ENCODE measurements at places on chromosomes 13 and 19. TPM values are rescaled to one million over a fixed set of nuclear protein-coding genes. Genes with fewer than 3 reads are reported as not detected.

Gene CEACAM16
- not detected for total RNA-seq

Gene DLL3
- not detected for total RNA-seq

Gene EID2B
- total RNA-seq: 0.20 TPM

GRCh38 chr19:38032151-38032550 is 125.1 kb downstream of the SIPA1L3 start:
- no peak for ATAC-seq

DNA sequence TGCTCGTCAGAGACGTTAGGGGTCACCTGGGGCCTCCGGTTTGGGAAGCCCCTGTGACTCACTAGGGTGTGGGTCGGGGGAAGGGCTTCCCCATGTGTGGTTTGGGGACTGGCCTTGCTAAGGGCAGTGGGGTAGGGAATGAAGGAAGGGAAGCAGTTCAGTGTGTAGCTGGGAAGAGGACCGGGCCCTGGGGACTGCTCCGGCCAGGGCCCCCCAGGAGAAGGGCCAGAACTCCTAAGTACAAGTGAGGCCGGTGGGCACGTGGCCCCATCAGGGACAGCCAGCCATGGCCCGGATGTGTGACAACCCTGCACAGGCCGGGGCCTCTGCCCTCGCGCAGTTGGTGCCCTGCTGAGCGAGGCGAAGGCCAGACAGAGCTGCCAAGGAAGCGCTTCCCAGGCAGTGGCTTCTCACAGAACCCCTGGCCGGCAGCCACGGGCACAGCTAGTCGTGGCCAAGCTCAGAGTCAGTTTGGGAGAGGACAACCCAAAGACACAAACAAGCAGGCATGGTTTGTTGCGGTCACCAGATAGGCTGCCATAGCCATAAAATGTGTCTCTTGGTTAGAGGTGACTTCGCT is 25.7 kb downstream of the TEX29 start:
- peak; percentile 20 for ATAC-seq

DNA sequence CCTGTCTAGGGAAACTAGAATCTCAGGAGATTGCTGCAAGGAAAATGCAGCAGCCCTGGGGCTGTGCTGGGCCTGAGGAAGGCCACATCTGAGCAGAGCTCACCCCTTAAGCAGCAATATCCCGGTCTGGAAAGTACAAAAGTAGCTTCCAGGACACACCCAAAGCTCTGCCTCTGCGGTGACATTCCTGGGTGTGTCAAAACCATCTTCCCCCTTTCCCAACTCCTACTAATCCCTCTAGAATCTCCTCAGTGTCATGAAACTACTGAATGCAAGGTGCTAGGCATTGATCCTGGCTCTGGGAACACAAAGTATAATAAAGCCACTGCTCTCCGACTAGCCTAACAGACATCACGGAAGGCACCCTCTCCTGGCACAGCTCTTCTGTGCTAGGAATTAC is 5.0 kb downstream of the PBX4 start:
- ATAC-seq: peak; percentile 63

GRCh38 chr13:109776575-109776974 is 9.8 kb downstream of the IRS2 start:
- ATAC-seq: no peak

Gene CYP4F11
- 2.7 TPM for total RNA-seq

GRCh38 chr13:109281017-109281902 is 505.1 kb downstream of the IRS2 start:
- ATAC-seq: no peak

- ATAC-seq: no peak
Observed at GRCh38 chr13:24916464-24916863, 152.5 kb downstream of the RNF17 start.

DNA sequence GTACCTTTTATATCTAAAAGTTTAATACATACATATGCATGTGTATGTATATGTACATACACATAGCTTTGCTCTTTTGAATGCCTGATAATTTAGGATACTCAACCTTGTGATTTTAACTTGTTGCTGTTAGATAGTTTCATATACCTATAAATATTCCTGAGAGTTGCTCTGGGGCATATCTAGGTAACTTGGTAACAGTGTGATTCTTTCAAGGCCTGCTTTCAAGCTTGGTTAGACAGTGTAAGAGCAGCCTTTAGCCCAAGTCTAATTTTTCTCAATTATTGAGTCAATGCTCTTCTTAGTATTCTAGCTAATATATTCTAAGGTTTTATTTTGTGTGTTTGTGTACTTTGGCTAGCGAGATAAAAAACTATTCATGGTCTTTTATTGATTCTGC is 762.1 kb upstream of the MIR17HG start:
- no peak for ATAC-seq

DNA sequence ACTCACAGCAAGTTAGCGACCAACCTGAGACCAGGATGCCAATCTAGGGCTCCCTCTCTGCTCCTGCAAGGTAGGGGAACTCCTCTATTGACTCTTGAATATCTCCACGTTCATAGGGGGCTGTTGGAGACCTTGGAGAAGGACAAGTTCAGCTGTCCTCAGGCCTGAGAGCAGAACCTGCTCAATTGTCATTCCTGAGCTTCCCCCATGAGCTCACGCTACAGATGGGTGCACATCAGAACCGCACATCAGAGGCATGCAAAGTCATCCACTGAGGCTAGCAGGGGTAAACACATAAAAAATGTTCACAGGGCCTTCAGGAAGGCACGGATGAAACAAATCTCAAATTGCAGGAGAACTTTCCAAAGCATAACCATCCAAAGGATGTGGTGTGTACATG is 168.8 kb upstream of the ZNF507 start:
- no peak for ATAC-seq

DNA sequence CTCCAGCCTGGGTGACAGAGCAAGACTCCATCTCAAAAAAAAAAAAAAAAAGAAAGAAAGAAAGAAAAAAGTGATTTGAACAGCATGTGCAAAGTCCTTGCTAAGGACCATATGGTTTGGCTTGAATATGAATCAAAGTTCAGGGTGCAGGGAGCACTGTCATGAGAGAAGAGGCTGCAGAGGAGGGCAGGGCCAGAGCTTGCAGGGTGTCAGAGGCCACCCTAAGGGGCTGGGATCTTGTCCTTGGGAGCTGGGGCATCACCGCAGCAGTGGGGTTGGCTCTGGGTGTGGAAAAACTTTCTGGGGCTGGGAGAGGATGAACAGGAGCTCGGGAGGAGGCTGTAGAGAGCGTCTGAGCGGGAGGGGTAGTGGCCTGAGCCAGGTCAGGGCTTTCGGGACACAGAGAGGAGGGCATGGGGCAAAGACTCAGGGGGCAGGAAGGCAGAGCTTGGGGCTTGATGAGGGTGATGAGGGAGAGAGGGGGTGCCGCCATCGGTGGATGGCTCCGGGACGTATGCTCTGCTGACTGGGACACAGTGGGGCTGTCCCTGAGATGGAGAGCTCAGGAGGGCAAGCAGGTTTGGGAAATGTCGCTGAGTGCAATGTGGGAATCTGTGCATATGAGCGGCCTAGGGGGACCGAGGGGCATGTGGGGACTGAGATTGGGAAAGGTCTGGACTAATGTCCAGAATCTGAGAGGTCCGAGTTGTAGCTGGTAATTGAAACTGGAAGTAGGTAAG is 3.0 kb downstream of the TRPM4 start:
- ATAC-seq: no peak

- ATAC-seq: no peak
Observed at GRCh38 chr19:30887042-30887441, 462.2 kb downstream of the TSHZ3 start.

GRCh38 chr13:99307247-99307646 is at the start of gene GPR183:
Gene GPR183 (minus strand): TSS chr13:99307399. CDS start chr13:99296145, 11,254 bp downstream.
- ATAC-seq: peak; percentile 51

Gene ZNF154
- 0.60 TPM for total RNA-seq

Gene SYNGR4
- total RNA-seq: not detected

- no peak for ATAC-seq
Observed at GRCh38 chr19:50648659-50649058, 586 bp upstream of the C19orf81 start.

Gene SLC25A41
- total RNA-seq: 0.36 TPM

DNA sequence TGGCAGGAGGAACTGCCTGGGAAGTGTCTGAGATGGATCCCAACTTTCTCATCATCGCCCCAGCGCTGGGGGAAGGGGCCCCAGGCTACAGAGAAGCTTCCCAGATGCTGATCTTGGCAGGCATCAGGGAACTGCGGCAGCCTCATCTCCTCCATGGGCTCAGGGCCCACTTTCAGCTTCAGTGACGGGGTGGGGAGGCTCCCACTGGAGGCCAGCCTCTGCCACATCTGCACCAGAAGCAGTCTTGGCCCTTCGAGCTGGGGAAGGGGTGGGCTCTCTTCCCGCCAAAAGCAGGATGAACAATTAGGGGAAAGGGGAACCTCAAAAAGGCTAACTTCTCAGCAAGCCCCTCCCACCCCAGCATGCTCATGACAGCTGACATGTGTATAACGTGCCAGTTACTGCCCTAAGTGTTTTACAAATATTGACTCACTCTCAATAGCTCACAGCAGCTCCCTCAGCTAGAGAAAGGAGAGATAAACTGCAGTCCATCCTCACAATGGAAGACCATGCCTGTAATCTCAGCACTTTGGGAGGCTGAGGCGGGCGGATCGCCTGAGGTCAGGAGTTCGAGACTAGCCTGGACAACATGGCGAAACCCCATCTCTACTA is 7.1 kb upstream of the S1PR2 start:
- peak; percentile 43 for ATAC-seq

DNA sequence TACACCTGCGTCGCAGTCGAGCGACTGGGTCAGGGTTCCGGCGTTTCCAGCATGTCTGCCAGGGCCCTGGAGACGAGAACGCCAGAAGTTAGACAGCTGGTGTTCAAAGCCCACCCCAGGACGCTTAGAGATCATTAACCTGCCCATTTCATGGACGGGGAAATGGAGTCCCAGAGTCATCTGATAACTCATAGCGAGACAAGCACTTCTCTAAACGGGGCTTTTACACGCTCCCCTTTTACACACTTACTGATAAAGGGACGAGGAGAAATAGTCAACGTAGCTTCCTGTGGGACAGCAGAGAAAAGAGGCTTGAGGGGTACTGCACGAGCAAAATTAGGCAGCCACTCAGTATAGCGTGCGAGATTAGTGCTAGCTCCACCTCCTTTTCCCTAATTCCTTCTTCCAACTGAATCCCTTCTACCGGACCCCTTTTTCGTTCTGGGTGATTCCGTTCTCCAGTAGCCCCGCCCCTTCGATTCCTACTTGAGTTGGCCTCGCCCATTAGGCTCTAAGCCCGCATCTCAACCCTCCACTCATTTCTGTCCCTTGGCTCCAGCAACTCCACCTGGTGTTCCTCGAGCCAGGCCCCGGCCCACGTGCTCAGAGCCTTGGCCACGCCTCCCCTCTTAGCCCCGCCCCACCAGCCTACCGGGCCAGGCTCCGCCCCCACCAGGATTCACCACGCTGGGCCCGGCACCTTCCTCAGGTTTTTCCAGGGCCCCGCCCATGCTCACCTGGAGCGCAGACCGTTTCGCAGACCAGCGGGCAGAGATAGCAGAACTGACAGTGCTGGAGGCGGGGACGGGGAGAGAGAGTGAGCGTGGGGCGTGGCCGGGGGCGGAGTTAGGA is 3.7 kb downstream of the HRC start:
- peak; percentile 65 for ATAC-seq

DNA sequence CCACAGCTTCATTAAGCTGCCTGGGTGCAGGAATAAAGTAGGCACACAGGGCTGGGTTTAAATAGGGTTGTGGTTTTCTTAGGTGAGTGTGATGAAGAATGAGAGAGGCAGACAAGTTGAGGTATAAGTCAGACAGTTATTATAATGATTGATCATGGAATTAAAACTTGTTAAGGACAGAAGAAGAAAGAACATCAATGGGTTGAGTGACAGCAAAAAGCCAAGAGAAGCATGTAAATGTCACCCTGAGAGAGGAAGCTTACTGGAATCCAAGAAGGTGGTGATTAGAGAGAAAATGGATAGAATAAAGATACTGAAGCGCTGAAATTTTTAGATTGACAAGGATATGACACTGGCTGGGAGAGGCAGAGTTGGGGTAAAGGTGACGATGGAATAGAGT is 325.2 kb upstream of the SLITRK1 start:
- no peak for ATAC-seq

DNA sequence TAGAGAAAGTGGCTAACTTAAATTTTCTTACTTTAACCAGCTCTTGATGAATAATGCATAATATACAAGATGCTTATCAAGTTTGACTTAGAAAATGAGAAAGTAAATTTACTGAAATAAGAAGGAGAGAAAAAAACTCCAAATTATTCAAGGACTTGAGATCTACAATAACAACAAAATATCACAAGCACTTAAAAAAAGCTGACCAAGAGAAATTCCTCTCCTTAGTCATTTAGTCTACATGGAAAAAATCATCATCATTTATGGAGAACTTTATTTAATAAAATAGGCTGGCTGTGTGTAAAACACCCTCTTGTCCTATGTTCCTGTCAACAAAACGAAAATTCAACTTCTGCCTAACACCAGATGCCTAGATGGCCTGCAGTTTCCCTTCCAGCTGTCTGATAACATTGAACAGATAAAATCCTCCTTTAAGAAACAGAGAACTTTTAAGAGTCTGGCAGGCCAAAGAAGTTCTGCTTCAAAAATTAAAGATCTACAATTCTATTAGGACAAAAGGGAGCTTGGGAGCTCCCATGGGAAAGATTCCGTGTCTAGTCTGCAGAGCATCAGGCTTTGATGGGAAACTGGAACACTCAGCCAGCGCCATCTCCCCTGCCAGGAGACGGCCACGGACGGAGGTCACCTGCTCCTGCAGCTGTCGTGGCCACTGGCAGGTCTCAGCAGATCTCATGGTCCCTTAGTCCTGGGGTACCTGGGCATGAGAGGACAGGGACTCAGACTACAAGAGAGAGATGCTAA is 37.9 kb upstream of the ATP11A start:
- no peak for ATAC-seq

Gene FKRP
- total RNA-seq: 7.8 TPM

DNA sequence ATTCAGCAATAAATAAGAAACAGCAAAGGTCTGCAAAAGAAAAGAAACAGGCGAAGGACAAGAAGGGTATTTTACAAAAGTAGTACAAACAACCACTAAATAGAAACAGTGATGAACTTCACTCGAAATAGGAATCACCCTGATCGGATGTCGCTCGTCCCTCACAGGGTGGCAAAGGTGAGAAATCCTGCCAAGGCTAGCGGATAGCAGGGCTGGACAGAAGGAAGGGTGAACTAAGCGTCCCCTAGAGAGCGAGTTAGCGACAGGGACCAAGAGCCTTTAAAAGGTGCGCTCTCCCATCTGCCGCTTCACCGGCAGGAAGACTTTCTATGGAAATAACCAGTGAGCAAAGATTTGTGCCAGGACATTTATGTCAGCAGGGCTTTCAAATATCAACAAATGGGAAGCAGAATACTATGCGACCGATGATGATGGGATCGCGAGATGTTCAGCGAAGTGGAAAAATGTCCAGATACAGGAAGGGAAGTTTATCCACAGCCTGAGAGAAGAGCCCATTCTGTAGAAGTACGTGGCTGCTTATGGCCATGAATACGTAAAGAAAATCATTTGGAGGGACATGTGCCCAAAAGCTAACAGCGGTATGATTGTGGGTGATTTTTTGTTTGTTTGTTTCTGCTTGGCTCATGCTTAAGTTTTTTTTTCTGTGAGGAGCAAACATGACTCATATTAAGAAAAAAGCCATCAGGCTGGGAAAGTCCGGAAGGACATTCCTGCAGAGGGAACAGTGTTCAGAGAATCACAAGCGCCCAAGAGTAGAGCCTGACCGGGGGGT is 18.9 kb downstream of the ELAVL1 start:
- no peak for ATAC-seq

Gene SELENOV
- total RNA-seq: not detected

All from esophagus mucosa (tissue), 1 donor.